ENCODE measurements at places on chromosomes 4 and X. TPM values are rescaled to one million over a fixed set of nuclear protein-coding genes. Genes with fewer than 3 reads are reported as not detected.
A peak's percentile ranks its signal among the peaks of the same experiment; 100 is the strongest.

DNA sequence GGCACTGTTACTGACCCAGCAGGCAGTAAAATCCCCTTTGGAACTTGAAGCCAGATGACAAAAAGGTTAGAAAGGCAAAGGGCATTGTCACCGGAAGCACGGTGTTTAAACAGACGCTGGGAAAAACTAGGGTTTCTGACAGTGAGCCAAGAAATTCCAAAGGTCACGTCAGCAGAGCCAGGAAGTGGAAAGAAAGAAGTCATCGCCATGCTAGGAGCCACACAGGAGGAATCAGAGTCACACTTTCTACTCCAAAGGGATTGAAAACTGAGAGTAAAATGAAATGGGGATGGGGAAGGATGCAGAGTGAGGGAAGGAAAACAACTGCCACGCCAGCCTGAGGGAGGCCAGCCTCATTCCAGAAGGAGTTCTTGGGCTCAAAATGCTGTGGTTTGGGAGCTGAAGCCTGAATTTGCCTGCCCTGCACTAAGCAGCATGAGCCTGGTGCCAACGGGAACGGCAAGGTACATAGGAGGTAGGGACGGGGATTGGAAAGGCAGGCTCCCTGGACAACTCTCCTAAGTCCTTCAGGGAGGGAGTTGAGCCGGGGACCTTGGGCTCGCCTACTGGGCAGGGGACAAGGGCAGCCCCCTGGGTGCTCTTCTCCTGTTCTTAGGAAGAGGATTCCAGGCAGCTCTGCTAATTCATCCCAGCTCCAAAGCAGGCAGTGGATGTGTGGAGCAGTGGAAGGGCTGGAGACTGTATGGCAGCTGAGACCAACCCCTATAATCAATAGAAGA lies 66.8 kb downstream of the SOWAHB start:
- peak; percentile 97 for DNase-seq

DNA sequence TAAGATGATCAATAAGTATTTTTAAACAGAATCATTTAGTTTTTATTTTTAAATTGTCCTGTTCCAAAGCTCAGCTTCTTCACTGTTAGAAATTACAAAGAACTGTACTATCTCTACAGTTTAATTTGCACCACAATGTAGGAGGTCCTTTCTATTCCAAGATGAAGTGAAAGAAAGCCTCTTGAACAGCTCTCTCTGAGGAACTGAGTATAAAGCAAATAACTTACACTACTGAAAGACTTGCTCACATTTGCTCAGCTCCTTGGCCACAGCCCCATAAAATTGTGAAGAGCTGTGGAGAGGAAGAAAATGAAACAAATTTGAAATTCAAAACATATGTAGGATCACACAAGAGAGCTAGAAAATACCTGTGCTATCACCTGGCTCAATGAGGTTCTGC lies 68.6 kb downstream of the ENPEP start:
- DNase-seq: no peak

DNA sequence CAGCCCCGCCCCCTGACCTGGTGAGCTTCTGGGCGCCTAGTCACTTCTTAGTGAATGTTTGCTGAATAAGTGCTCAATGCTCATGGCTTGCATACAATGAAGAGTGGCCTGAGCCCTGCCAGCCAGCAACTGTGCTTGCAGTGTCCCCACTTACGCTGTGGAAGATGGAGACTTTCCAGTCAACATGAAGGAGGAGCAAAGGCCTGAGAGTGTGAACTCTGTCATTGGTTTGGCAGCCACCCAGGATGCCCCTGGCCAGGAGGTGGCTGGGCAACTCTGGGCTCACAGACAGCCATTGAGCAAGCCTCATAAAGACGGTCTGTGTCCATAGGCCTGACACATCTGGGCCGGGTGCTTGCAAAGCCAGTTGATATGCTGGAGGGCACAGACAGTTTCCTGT lies 72.1 kb upstream of the MAMLD1 start:
- no peak for DNase-seq

DNA sequence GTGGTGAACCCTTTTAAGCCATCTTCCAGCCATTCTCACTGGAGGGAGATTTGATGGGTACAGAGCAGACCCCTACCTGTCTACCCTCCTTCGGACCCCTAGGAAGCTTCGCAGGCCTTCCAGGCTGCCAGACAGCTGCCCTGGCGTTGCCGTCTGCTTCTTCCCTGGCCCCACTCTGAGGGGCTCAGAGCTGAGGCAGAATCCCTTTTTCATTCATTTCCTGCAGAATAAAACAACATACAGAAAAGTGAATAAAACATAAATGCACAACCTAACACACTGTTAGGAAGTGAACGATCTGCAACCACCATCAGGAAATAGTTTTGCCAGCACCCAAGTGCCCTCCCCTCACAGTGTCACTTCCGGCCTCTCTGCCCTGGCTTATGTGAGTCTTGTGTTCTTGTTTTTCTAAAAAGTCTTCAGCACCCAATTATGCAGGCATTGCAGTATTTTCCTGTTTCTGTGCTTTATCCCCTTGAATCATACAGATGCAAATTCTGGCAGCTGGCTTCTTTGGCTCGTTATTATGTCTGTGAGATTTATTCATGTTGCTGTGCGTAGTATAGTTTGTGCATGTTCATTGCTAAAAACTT lies 5.6 kb upstream of the ADD1 start:
- DNase-seq: no peak

DNA sequence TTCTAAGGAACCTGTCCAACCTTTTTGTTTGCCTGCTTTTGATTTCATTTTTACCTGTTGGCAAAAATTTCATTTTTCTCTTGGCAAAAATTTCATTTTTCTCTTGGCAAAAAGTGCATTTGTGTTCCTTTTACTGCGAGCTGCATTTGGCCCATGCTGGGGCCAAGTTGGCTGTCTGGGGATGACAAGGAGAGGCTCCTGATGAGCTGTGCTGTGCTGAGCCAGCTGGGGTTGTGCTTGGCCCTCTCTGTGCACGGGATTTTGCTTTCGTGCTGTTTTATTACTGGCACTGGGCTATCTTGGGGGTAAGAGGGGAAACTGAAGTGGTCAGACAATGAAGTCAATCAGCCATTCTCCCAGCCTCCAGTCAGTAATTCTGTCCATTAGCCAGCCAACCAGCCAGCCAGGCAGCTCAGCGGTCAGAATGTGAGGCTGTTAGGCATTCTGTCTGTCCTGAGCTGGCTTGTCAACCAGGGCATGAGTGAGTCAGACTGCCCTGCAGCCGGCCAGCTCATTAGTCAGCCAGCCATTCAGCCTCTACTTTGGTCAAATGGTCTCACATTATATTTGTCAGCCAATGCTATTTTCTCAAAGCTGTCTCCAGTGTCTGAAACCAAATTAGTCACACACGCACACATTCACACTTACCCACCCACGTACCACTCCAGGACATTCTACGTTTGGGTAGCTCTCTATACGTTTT lies 56.9 kb upstream of the PRPS1 start:
- no peak for DNase-seq

GRCh38 chr4:182600093-182600492 lies 317.1 kb downstream of the DCTD start:
- no peak for DNase-seq

DNA sequence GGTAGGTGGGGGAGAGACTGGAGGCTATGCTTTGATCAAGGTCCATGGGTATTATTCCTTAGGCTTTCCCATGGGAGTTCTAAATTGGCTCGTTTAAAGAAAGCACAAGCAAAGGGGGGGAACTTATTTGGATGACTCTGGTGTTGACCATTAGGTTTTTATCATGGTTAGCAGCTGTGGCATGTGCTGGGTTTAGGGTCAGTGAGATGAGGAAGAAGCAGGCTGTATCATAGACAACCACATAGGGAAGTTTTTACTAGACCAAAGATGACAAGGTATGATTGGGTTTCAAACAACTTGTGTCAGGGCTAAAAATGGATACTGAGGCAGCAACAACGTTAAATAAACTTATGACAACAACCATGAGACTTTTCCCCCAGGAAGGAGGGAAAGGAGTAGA lies 97.7 kb downstream of the DNAAF6 start:
- DNase-seq: no peak

GRCh38 chr4:148258535-148258934 lies 183.7 kb downstream of the NR3C2 start:
- DNase-seq: no peak

DNA sequence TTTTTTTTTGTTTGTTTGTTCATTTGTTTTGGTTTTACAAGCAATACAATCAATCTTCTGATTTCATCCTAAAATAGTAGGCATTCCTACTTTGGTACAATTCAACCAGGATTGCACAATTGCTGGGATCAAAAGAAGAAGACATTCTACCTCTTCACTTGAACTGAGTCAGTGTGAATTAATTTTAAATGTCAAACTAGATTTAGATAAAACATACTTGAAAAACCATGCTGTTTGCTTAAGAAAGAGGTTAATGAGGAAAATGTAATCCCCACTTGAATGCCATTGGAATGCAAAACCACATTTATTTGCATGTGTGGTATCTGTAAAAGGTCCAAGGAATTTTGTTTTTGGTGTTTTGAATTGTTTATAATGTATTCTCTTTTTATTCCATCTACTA lies 40.5 kb downstream of the HAND2 start:
- DNase-seq: no peak

DNA sequence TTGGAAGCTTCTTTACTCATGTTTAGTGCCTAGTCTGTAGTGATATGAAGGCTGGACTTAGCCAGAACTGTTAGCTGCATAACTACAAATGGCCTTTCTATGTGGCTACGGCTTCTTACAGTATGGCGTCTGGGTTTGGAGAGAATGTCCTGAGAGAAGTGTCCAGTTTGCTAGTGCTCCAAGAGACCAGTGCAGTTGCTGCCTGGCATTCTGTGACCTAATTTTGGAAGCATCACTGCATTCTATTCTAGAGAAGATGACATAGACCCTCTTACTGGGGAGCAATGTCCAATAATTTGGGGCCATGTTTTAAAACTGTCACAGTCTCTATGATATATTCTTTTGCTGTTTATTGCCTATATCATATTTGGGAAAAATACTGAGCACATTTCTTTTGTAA lies 74.2 kb downstream of the STAG2 start:
- no peak for DNase-seq

DNA sequence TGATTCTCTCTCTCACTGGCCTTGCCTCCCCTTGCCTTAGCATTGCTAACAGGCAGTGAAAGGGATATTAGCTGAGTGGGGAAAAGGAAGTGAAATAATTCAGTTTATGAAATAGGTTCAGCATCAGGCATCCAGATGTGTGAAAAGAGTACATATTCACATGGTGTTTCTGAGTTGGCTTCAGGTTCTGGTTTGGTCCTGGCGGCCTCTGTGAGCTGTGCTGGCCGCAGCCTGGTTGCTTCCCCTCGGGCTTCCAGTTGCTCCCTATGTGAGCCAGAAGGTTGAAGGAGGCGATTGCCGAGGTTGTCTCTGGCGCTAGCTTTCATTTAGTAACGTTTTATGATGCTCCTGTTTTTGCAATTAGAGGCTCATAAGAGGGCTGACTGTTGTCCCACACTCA lies 99.1 kb upstream of the TLR2 start:
- no peak for DNase-seq

DNA sequence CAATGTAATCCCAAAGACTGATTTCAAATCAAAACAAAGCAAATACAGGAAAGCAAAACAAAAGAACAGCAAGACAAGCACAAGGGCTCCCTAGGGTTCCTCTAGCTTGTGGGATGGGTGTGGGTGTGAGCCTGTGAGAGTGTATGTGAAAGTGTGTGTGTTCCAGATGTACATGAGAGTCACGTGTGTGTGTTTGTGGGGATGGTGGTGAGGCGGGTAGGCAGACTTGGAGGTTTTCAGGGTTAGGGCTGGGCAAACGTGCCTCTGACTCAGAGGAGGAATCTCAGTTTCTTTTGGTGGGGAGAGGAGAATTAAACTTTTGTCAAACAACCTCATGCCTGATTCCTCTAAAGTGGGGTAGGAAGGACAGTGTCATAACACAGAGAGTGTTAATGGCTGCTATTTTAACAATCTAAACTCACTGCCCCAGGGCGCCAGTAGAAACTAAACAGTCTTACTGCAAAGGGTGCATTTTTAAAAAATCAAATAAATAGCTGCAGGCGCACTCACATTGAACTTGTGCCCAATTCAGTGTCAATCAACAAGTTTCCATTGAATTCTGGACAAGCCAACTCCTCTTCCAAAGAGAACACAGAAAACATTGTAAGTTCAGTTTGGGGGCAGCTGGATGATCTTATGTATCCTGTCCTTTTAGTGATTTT lies 51.8 kb downstream of the CHRDL1 start:
- DNase-seq: no peak

GRCh38 chrX:14934423-14934822 lies 61.2 kb downstream of the MOSPD2 start:
- DNase-seq: no peak

DNA sequence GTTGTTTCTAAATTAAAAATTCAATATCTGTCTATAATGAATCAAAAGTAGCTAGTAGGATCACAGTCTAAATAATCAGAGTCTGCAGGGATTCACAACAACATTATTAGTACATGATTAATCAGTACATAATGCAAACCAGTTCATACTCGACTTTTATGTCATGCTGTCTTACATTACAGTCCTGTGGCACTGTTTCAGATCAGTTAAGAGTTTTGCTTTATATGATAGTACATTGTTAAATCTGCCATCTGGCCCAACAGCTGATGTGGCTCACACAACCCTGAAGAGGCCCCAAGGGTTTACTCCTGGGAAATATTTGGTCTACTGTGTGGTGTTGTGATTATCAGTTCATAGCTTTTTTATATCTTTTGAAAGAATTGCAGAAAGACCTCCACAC lies 247.1 kb upstream of the ETNPPL start:
- no peak for DNase-seq

- DNase-seq: no peak
These were observed 426.9 kb upstream of the BOD1L1 start for GRCh38 chr4:14054391-14054790.

DNA sequence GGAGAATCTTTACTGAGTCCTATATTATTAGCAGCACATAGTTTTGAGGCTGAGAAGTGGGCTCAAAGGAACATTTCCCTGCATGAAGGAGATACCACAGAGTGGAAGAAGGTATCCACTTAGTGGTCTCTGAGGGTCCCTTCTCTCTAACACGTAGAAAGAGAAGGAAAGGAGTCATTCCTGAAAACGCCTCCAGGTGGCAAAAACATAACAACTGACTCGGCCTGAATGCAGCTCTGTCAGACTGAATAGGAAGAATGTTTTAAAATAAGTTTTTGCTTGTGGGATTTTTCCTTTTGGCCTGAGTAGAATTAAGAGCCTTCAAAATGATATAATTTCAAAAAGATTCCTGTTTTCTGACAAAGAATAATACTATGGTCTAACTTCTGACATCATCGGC lies 23.3 kb downstream of the RPGR start:
- peak; percentile 20 for DNase-seq

- peak; percentile 51 for DNase-seq
These were observed 29.9 kb upstream of the UBE2NL start for GRCh38 chrX:143854006-143854405.

DNA sequence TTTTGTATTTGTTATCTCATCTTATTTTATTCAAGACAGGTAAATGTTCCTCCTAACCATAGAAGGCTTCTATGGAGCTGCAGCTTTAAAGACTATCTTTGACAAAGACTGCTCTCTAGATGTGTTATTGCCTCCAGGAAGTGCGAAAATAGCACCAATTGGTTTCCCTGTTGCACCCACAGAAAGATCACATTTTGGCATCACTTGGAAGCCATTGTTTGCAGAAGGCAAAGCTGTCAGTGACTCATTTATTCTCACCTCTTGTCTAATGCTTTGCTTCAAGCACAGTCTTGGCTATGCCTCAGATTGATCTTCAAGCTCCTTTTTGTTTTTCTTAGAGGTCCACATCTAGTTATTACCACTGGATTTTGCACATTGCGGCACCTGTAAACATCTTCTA lies 150.3 kb downstream of the PCDH7 start:
- peak; percentile 12 for DNase-seq

The SETD7 gene
- 30.5 TPM for total RNA-seq

The MXRA5 gene
- total RNA-seq: not detected

The TEX13C gene
- total RNA-seq: not detected

The ZFP42 gene
- total RNA-seq: not detected

The GPC4 gene
- total RNA-seq: 1.4 TPM

The YIPF7 gene
- not detected for total RNA-seq

The FGB gene
- total RNA-seq: not detected
